ENCODE measurements at places on chromosomes 4 and X.
A peak's percentile ranks its signal among the peaks of the same experiment; 100 is the strongest.

GRCh38 chrX:70439016-70439415 lies 5.6 kb upstream of the DLG3 start:
- no peak for DNase-seq

GRCh38 chr4:155908187-155909139 lies 5.0 kb downstream of the TDO2 start:
- no peak for DNase-seq

- peak; percentile 16 for DNase-seq
These were observed 9.9 kb downstream of the TMSB4X start for GRCh38 chrX:12984603-12985319.

- no peak for DNase-seq
These were observed 223.0 kb upstream of the GPC4 start for GRCh38 chrX:133638285-133638684.

- DNase-seq, result no peak
These were observed 90.7 kb upstream of the PCDH18 start for GRCh38 chr4:137623013-137623412.

DNA sequence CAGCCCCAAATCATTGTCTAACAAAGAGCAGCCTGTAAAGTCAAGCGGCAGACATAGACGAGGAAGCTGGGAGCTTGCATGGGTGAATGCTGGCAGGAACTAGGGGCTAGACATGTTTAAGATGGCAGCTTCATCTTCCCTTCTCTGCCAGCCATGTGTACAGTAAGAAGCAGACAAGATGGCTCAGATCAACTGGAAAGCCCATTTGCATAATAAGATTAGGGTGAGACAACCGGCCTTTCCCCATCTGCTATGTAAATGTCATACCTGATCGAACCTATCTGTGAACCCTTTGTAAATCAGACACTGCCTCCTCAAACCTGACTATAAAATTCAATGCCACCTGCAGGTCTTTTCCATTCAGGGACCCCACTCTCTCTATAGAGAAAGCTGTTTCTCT lies 22.8 kb upstream of the HADH start:
- no peak for DNase-seq

DNA sequence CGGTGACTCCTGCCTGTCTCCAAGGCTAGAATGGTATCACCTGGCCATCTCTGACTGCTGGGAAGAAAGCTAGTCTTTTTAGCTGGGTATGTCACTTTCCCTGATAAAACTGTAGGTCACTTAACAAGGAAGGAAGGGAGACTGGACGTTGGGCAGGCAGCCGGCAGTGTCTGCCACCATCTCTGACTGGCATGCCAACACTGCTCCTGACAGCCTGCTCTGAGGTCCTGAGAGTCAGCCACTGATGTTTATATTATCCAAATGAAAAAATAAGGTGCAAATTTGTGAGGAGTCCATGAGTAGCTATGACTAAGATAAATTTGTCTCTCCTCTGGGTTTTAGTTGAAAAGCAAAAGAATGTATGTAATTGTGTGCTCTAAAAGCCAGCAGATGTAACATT lies 77.2 kb downstream of the SNX25 start:
- DNase-seq, result no peak

- no peak for DNase-seq
These were observed 562.0 kb upstream of the AADAT start for GRCh38 chr4:170651786-170652185.

- DNase-seq, result no peak
These were observed 281.0 kb downstream of the BMPR1B start for GRCh38 chr4:95038791-95039190.

GRCh38 chr4:177511611-177512010 lies 69.4 kb upstream of the AGA start:
- DNase-seq, result no peak

GRCh38 chr4:41865981-41866798 lies 69.0 kb upstream of the TMEM33 start:
- DNase-seq, result no peak

DNA sequence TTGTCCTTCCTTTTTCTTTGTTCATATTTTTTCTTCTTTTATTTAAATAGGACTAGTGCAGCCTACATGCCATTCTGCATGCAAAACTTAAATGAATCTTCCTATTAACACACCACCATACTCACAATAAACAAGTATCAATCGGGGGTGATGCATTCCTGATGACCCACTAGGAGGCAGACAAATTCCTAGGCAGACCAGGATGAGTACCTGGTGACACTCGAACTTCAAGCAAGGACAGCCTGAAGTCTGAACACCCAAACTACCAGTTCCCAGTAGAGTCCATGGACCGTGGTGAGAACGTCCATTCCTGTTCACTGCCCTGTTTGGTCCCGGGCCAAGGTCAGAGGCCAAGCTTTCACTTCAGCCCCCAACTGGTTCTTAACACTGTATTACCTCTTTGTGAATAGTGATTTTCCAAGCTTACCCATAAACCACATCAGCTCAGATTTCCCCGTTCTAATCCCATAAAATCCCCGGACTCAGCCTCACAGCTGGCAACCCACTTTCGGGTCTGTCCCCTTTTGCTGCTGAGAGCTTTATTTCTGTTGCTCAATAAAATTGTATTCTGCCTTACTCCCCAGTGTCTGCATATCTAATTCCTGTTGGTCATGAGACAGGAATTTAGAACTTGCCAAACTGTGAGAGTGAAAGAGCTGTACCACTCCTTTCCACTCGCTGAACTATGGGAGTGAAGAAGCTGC lies 1286.6 kb downstream of the FSTL5 start:
- no peak for DNase-seq

DNA sequence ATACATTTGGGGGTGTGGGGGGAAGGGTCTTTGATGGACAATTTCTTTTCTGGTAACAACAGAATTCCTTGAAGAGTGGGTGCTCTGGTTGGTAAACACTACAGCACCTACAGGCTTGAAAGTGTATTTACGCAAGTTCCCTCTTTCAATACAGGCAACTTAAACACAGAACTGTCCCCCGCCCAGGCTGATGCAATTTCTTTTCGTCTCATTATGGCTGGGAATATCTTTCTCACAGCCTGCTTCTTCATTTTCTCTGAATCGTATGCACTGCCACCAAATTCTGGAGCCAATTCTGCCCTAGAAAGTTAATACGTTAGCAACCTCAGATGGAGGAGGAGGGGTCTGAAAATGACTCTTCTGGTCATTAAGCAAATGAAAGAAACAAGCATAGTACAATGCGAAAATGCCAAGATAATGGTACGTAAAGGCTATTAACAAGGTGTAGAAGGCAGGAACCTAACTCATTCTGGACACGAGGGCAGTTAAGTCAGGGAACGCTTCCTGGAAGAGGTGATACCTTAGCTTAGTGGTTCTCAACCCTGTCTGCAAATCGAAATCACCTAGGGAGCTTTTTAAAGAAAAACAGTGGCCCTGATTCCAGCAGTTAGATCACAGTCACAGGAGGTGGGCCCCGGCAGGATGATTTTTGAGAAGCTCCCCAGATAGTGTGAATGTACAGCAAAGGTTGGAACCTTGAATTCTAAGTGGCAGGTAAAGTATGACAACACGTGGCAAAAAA lies 1.0 kb downstream of the AGA start:
- DNase-seq, result peak; percentile 10

DNA sequence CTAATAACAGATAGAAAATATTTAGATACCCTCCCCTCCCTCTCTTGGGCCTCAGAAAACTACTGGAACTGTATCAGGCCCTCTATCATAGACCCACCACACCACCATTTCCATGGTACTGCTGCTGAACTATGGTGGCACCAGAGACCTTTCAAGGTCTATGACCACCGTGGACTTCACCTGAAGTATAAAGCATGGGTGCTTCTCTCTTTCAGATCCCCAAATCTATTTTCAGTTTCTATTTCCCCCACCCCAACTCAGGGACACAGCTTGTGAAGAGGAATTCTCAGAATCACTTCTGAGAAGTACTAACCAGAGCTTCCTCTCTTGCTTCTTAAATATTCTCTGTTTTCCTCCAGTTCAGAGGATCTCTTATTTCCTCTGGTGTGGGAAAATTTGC lies 840.8 kb upstream of the HTR2C start:
- no peak for DNase-seq

DNA sequence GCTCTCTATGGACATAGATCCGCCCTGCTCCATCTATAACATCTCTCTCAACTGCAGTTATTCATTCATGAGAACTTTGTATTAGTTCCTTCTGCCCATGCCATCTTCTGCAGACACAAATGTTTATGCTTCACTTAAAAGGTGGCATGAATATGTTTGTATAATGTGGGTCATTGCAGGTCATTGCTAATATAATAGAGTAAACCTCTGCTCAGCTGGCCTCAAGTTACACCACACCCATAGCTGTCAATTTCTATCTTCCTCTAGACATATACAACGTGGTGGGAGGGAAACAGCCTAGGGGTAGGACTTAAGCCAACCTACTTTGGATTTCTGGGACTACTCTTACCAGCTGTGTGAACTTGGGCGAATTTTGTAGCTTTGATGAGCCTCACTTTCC lies 129.8 kb downstream of the ATXN3L start:
- DNase-seq, result no peak

DNA sequence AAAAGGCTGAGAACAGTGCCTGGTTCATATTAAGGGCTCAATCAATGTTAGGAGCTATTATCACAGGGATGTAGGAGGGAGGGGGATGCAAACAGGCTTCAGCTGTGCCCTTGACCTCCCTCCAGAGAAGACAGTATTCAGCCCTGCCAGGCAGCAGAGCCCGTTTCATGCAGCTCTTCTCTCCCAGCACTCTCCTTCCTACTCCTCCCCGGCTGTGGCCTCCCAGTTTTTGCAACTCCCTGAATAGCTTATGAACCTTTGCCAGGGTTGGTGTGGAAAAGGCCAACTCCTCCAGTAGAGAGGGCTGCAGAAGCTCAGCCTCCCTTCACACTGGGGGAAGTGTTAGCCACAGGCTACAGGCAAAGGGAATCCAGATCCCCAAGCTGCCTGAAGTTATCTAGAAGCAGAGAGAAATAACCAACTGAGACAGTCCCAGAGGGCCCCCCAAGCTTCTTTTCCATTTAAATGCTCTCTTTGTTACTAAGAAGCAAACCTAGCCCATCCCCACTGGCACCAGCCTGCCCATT lies 31.7 kb upstream of the APLN start:
- no peak for DNase-seq

DNA sequence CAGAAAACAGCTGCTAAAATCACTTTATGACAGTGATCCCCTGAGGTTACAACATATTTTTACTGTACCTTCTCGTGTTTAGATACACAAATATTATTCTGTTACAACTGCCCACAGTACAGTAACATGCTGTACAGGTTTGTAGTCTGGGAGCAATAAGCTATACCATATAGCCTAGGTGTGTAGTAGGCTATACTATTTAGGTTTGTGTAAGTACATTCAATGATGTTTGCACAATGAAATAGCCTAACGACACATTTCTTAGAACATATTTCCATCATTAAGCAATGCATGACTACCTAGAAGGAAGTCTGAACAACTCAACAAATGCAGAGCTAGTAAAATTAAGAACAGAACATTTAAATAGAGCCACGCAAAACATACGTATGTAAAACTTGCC lies 112.7 kb downstream of the ZAR1 start:
- no peak for DNase-seq

DNA sequence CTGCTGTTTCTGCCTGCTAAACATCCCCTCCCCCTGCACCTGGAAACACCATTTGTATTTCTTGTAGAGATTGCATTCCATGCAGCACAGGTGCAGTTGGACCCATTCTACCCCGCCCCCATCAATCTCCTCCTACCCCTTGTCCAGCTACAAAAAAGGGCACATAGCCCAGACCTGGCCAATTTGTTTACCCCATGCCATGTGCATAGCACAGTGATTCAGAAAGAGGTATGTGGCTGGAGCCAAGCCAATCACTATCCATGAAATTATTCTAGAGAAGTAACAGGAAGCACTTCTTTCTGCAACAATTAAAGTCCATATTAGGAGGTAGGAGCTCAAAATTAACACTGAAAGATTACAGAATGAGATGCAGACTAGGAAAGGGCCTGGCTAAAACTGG lies 20.2 kb upstream of the TMEM184C start:
- DNase-seq, result no peak

GRCh38 chr4:46931981-46932380 lies 22.9 kb upstream of the COX7B2 start:
- DNase-seq, result no peak

- DNase-seq, result peak; percentile 51
These were observed 1.7 kb downstream of the SPRY1 start for GRCh38 chr4:123398066-123398852.

DNA sequence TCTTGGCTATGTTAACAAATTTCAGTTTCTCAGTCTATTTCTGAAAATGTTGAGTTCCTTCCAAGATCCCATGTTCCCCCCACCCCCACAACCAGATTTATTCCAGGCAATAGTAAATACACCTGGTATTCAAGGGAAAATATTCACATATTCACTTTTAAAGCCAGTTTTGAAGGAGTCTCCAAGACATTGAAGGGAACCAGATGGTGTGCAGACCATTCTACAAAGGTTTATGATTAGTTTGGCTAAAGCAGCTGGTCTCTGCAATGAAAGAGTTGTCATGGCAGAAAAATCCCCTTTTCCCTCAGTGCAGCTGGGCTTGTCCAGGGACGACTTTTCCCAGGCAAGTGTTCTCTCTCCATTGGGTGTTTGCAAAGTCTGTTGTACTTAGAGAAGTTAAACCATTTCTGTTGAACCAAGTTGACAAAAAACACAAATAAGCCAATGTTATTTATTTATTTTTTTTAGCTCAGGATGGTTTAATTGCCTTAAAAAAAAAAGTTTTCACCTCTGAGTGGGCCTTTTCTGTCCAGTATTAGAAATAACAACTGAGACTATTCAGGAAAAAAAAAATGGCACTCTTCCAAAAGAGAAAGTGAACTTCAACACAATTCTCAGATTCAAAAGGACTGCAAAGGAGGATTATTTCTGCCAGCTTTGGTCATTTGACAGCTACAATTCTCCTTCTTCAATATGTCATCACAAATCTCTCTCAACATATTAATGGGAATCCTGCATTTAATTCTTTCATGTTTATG lies 410.6 kb downstream of the IL1RAPL1 start:
- no peak for DNase-seq

DNA sequence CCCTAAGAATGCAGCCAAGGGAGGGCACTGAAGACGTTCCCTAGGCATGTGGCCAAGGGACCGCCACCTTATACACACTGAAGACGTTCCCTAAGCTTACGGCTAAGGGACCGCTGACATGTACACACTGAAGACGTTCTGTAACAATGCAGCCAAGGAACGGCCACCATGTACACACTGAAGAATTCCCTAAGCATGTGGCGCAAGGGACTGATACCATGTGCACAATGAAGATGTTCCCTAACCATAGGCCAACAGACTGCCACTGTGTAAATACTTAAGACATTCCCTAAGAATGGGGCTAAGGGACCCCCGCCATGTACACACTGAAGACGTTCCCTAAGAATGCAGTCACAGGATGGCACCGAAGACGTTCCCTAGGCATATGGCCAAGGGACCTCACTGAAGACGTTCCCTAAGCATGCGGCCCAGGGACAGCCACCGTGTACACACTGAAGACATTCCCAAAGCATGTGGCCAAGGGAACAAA lies 36.1 kb downstream of the DHRSX start:
- DNase-seq, result no peak

DNA sequence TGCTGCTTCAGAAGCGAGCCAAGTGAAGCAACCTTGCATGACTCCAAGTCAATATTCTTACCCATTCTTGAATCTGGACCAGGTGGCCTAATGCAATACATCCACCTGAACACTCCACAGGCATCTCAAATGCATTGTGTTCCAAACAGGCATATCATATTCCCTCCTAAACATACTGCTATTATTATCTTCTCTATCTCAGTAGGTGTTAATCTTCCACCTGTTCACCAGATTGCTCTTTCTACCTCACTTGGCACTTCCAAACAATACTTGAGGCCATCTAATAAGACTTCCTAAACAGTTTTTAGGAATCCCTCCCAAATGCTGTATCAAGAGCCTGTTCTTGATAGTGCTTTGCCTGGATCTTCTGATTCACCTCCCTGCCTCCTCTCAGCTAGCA lies 90.7 kb downstream of the GPRIN3 start:
- no peak for DNase-seq

GRCh38 chr4:127686658-127687057 lies 43.5 kb upstream of the SLC25A31 start:
- no peak for DNase-seq

Data from stimulated activated naive CD4-positive, alpha-beta T cell treated with Interleukin-2 at 50 U/mL for 16 hours (primary cell).